NCI-H1694 (cell line): ENCODE measurements at places on chromosomes 5 and 9.

GRCh38 chr5:56725711-56726411 is 89.5 kb upstream of the MAP3K1 start:
- DNase-seq, result no peak

DNA sequence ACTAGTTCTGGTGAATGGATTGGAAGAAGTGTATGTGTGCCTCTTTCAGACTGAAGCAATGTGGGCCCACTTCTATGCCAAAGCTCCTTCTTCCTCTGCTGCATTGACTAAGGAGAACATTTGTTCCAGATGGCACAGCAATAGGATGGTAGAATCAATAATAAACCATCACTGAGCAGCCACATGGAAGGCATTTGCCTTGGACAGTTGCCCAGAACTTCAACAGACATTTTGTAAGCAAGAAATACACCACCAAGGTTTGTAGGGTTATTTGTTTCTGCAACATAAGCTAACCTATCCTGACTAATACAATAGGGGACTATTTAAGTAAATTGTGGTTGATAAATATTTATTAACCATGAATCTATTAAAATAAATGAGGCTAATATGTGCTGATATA is 37.7 kb upstream of the CSNK1G3 start:
- peak; percentile 74 for DNase-seq

DNA sequence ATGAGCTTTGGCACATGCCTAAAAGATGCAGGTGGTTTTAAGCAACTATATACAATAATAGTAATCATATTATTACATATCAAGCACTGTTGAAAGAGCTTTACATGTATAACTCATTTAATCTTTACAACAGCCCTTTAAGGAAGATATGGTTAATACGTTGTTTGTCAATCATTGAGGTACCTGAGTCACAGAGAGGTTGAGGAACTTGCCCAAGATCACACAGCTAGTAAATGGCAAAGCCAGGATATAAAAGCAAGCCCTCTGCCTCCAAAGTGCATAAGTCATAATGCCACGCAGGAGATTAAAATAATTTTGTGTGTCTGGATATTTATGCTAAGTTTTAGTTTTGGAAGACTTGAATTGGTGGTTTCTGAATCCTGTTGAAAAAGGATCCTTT is 90.2 kb downstream of the DAPK1 start:
- no peak for DNase-seq

DNA sequence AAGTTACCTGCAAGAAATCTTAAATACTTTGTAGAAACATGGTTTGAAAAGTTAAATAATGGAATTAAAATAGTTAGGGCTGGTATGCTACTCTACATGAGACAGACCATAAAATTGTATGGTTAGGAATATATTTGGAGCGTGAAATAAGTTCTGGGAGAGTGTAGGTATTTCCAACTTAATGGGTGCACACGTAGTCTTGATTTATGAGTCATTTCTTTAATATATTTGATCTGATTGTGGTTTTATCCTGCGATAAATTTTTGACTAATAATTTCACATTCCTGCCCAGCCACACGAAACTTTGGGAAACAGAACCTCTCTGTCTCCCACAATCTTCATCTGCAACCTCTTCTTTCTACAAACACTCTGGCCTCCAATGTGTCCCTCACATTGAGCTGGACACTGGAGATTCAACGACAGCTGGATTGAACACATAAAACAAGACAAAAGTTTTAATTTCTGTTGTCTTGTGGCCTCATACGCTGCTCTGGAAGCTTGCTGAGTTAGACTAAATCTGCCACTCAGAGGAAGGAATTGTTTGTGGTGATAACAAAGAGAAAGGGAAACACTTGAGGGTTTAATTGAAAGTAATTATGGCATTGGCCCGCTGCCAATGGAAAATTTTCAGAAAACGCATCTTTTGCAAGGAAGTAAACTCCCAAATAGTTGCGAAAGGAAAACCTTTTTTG is 201.8 kb upstream of the ZNF608 start:
- DNase-seq, result no peak

DNA sequence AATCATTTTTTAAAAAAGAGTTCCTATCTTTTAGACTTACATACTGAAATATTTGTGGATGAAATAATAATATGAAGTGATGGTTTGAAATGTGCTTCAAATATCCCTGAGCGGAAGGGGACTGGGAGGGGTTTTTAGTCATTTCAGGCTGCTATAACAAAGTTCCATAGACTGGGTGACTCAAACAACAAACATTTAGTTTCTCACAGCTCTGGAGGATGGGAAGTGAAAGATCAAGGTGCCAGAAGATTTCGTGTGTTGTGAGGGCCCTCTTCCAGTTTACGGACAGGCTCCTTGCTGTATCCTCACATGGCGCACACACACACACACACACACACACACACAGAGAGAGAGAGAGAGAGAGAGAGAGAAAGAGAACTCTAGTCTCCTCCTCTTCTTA is 27.1 kb upstream of the TEX10 start:
- DNase-seq, result no peak

- no peak for DNase-seq
Measured at GRCh38 chr5:87119588-87119987, 148.1 kb upstream of the RASA1 start.

- DNase-seq, result no peak
Measured at GRCh38 chr5:16457853-16458252, 7.7 kb downstream of the ZNF622 start.

DNA sequence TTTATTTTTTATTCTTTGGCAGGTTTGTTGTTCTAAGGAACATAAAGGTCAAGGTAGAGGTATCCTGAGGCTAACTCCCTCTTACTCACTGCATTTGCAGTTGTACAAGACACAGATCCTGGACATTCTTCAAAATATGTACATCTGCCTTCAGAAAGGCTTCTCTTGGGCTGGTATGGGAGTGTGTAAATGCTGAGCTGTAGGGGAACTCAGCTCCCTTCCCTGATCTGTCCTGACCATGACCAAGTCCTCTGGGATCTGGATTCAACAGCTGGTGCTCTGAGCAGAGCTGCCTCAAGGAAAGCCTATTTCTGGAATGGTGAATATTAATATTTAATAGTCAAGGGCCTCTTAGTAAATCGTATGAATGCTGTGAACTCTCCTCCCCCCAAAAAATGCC is 117.4 kb downstream of the PRKACG start:
- no peak for DNase-seq

DNA sequence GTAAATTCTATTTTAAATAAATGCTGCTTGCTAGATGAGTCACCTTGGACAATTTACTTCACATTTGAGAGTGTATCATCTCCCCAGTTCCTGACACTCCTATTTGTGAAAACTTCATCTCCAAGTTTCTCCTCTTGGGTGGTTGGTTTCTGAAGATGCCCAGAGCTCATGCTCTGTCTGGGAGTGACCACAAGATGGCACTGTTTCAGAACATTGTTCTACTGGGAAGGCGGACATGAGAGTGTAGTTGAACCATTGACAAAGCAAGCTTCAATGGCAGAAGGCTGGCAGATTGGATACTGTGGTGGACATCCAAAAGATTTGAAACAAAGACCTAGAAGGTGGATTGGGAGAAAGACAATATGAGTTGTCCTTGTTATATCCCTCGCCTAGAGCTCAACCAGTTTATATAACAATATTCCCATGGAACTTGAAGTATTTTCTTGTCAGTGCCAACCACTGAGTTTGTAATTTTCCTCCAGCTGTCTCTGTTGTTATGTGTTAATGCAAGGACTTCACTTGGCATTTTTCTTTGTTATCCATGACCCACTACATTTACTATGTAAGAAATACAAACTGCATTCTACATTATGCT is 234.3 kb upstream of the ANKH start:
- peak; percentile 57 for DNase-seq

DNA sequence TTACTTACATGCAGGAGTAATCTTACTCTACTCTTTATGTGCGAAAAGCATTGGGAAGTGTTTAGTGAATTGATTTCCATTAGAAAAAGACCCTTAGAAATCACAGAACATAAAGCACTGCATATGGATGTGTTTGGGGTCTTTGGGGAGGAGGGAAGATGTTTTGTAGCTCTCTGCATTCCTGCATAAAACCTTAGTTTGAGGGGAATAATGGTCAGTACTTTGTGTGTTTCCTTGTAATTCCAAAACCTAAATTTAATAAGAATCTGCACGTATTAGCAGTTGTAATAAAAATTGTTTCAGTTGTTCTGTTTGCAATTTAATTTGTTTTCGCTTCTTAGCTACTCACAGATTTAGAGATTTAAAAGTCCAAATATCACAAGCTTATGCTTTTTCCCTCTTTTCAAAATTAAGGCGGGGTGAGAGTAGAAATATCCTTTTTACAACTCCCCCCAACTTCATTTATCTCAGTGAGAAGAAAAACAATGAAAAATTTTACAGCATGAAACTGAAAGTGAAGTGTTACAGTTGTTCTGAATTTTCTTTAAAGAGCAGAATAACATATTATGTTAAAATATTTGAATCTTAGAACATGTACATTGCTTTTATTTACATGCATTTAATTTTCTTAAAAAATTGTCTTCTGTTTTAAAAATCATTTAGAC is 143.8 kb downstream of the SMARCA2 start:
- DNase-seq, result no peak

- no peak for DNase-seq
Measured at GRCh38 chr5:159774476-159775031, 141.7 kb upstream of the ADRA1B start.

DNA sequence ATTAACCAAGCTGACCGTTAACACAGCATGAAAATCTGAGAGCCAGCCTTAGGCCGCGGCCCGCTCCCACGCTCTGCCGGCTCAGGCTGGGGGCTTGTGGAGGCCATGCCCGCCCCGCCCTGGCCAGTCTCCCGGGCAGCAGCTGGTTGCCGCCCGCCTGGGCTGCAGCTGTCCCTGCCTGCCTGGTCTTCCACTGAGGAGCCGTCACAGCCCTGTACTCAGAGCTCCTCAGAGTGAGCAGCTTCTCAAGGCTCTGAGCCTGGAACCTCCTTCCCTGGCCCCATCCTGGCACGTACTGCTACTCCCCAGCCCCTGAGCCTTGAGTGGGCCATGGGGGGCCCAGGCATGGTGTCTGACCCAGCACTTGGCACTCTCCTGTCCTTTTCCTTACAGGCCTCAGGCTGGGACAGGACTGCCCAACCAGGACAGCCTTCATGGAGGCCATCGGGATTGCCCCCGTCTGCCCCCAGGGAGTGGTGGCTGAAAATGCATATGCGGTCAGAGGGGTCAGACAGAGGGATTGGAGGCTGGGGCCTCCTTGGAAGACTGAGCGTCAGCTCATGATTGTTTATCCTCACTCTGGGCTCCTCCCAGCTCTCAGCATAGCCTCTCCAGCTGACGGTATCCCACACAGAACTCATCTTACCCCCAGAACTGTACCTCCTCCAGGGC is 11.9 kb downstream of the FGFR4 start:
- no peak for DNase-seq

GRCh38 chr9:13974891-13975290 is 339.1 kb downstream of the NFIB start:
- no peak for DNase-seq
